HS-5 (cell line): ENCODE measurements at places on chromosomes 2 and 18.

DNA sequence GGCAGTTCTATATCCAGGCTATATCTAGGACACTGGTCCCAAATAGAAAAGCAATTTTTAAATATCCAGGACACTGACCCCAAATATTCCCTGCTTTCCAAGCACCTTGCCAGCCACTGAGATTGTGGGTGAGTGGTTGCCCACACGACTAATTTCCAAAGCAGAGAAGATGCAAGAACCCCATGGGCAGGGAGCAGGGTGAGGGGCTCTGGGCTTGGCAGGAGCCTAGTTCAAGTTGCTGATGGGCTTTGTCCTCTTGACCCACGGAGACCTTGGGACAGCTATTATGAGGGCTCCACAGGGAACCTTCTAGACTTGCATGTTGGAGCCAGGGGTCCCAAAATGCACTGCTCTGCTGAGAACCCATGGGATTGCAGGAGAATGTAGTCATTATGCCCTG lies 146.0 kb upstream of the SMAD2 start:
- DNase-seq, result no peak

DNA sequence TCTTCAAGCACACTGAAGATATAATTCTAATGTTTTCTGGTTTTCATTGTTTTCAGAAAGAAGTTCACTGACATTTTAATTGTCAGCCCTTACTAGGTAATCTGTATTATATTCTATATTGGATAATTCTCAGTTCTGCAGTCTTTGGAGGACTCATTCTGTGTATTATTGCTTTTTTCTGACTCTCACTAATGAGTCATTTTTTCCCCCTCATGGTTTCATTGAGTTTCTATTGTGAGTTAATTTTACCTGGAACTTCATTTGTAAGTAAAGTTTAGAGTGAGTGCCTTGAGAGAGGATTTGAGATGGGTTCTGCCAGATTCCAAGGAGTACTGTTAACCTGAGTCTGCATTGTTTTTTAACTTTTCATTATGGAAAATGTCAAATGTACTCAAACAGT lies 90.4 kb upstream of the LYPD1 start:
- DNase-seq, result no peak

DNA sequence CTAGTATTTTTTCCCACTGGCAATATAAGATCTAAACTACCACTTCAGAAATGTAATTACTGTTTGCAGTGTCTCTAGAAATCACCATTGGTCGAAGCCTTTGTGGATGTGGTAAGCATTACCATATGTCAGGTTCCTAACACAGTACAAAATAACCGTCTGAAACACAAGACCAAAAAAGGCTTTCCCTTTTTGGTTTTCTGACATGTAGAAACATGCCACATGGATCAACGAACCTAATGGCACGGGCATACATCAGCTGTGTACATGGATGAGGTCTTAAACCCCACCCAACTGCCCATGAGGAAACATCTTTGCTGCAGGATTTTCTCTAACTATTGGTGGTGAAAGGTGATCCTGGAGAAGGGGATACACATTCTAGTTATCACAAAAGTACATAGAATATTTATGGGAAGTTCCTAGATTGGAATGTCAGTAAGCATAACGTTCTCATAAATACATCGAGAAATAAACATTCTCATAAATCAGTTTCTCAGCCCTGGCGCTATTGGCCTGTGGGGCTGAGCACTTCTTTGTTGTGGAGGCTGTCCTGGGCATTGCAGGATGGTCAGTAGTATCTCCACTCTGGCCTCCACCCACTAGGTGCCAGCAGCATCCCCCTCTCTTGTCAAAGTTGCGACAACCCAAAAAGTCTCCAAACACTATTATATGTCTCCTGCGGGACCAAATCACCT lies 9.0 kb downstream of the VIT start:
- no peak for DNase-seq

GRCh38 chr2:236956641-236957040 lies 129.0 kb upstream of the COPS8 start:
- DNase-seq, result no peak

DNA sequence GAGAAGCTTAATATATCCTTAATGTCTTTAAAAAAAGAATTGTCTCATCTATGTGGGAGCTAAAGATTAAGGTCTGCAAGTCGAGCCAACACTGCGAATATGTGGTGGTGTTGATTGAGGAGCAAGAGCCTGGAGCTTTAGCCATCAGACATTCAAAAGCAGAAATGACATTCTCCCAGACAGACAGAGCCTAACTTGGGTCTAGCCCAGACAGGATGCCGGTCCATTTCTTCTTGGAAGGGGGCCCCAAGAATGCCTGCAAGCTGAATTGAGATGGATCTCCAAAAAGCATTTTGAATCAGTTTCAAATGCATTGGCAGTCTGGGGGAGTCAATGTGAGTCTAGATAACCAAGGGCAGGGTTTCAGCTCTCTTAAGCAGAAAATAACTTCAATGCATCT lies 30.1 kb upstream of the EML4 start:
- DNase-seq, result no peak

DNA sequence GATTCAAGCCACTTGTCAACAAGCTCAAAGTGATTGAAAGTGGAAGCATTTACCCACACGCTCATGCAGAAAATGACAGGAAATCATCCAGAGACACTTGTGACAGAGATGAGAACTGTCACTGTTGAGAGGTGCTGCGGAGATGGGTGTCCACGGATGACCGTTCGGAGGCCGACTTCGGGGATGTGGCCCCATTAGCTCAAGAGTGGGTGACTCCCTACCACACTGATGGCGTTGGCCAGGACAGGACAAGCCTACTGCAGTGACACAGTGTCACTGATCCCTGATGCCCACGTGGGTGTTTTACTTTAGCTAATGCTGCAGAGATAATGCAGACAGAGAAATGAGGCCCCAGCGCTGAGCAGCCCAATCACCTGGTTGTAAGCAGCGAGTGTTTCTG lies 81.5 kb upstream of the YWHAQ start:
- no peak for DNase-seq

DNA sequence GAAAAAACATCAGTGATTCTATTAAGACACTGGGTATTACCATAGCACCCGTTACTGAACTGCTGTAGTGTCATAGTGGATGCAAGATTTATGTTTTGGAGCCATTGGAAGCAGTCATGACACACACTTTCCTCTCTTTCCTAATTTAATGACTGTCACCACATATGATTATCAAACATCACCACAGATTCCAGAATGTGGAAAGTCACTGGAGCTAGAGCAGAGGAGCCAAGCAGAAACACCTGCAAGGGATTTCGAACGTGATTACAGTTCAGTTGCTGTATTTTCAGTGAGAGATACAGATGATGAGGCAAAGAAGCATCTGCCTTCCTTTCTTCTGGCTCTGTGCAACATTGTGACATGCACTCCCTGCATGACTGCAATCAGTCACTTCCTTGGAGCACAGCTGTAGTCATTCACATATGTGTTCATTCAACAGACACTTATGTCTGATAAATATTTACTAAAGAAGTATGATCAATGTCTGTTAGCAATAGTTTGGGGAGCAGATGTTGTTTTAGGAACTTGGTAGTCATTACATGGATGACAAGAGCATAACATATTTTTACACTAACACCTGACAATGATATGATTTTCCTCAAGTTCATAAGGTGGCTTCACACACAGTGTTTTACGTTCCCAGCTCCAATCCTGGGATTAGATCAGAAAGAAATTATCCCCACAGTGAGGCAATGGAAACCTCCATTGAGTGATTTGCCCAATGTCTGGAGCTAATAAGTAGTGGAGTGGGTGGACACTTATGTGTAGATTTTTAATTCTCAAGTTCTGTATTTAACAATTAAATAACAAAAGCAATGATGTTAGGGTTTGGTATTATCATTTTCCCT lies 416.6 kb downstream of the PLCL1 start:
- no peak for DNase-seq

DNA sequence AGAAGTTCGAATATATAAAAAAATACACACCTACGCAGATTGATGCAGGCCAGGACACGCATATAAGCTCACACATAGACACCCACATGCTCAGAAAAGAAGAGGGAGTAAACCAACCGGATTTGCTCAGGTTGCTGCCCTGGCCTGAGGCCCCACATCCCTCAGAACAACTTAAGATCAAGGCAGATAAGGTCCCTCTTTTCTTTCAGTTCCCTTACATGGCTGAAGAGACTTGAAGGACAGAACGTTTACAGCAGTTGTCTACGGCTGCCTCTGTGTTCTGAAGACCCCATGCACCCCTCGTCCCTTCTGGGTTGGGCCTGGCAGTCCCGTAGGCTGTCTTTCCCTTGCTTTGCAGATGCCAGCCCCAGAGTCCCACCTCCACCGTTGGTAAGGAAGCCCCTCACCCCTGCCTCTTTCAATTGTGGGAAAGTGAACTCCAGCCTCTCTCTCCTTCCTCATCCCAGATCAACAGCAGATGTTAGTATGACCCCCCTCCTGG lies 4.3 kb upstream of the NAGK start:
- no peak for DNase-seq

GRCh38 chr2:207828361-207829057 lies 58.8 kb upstream of the FZD5 start:
- DNase-seq, result no peak

DNA sequence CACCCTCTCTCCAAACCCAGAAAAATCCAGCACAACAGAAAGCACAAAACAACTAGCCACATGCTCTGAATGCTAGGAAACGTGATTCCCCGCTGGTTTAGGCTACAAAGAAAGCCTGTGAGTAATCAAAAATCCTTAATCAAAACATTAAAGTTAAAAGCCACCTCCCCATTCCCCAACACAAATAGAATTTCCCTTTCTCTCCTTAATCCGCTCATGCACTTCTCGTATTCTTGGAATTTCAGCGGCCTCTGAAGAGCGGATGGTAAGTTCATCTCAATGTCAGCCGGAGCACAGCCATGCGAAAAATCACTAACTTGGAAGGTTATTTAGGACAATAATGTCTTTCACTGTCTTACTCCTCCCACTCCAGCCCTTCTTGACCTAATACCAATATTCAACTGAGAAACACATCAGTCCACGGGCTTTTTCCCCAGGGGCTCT lies 126.7 kb downstream of the OSBPL1A start:
- peak; percentile 22 for DNase-seq

- no peak for DNase-seq
These were observed 87.8 kb upstream of the TFCP2L1 start for GRCh38 chr2:121372721-121373353.

DNA sequence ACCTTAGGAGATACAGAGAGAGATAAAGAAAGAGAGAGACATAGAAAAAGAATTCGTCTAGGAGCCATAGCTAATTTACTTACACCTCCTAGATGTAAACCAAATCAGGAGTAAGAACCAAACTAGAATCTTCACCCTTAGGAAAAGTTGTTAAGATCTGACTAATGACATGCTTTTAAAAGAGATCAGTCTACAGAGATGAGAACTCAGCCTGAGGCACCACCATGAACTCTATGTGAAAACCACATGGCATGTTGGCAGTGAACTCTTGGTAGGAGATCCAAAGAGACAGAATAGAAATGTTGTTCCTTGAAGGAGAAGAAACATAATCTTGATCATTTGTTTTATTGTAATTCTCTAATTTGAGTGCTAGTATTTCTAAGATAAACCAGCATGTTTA lies 585.4 kb upstream of the ID2 start:
- DNase-seq, result no peak

- DNase-seq, result no peak
These were observed 9.9 kb downstream of the NCAPH start for GRCh38 chr2:96345438-96345837.

GRCh38 chr18:31402026-31402373 lies 25.4 kb downstream of the DSG4 start:
- DNase-seq, result no peak

- no peak for DNase-seq
These were observed 97.1 kb upstream of the HS6ST1 start for GRCh38 chr2:128415779-128416061.

DNA sequence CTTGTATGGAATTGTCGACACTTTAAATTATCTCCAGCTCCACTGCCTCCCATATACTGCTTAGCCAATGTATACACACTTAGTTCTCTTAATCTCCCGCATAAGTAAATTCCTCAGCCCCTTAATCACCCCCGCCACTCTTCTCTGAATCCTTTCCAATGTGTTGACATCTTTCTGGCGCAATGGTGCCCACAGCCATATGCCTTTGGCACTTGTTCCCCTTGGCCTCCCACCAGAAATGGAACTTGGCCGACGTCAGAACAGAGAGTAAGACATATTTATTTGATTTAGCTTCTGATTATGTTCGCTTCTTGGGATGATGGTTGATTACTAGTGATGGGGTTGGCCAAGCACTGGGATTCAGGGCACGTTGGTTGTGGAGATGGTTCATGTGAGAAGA lies 1089.3 kb upstream of the CELF4 start:
- no peak for DNase-seq

DNA sequence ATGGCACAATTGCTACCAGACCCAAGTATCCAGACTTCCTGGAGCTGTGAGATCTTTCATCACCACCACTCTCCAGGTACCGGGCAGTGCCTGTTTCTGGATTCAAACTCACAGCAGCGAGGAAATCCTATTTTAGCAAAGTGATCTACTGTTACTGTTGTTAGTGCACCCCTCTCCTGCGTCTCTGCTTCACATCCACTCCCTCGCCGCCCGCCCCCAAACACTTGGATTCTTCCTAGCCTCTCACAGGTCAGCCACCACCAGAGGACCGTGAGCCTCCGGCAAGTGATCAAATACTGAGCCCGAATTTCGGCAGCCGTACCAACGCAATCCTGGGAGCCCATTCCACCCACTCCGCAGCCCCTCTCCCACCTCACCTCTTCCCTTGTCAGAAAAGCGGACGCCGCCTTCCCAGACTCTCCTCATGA lies 519 bp downstream of the METTL4 start:
- no peak for DNase-seq

GRCh38 chr2:241948901-241949735 lies 79.6 kb downstream of the RTP5 start:
- no peak for DNase-seq

DNA sequence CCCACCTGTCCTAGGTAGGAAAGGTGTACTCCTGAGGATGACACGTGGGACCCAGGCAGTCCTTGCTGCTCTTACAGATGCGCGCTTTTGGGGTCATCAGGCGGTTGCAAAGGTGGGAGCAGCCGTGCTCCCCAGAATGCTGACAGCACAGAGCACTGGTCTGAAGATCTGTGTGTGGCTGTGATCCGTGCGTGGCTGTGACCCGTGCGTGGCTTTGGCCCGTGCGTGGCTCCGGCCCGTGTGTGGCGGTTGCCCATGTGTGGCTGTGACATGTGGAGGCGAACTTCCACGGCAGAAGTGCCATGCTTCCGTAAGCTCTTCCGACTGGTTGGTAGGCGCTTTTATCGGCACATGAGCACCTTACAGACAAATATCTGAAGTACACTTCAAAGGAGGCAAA lies 270.0 kb downstream of the AGAP1 start:
- DNase-seq, result no peak

GRCh38 chr2:191625446-191625845 lies 52.5 kb upstream of the NABP1 start:
- DNase-seq, result no peak

GRCh38 chr2:212863185-212863588 lies 288.2 kb downstream of the IKZF2 start:
- DNase-seq, result no peak

- DNase-seq, result no peak
These were observed 80.3 kb upstream of the GATA6 start for GRCh38 chr18:22088996-22089640.

DNA sequence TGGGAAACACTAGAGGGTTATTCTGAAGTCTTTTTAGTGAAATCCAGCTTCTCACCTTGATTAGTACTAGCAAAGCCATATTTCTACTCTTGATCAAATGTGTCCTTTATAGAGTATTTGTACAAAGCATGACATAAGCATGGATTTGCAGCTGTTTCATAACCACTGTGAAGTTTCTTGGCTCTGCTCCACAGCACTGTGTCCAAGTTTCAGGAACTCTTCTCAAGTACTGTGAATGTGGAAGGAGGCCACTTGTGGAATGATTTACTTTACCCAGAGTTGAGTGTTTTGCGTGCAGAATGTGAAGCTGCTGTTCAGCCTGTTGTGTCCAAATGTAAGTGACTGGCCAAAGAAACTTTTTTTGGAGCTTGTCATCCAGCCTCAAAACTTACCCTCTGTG lies 16.2 kb upstream of the MAPRE2 start:
- DNase-seq, result peak; percentile 15
